ENCODE measurements at places on chromosomes 2 and 18. TPM values are rescaled to one million over a fixed set of nuclear protein-coding genes. Genes with fewer than 3 reads are reported as not detected.

DNA sequence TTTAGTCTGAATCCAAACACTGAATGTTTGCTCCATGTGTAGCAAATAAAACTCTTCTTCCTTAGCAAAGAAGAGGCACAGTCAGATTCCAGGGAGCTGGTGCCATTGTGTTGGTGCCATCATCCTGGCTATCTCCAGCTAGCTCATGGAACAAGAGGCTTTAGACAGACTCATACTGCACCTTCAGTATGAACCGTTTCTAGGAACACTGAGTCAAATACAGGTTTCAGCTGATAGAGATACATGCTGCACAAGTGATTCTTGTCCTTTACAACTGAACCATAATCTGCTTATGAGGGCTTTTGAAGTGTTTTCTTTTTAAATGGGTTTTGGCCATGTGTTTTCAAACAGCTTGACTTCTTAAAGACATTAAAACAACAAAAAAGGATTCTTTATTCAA lies 57.9 kb downstream of the DYNC1I2 start:
- no peak overlapping the region for H3K27ac ChIP-seq
- H3K4me3 ChIP-seq = no peak overlapping the region
- peaks cover 1% of the 10 kb centered on the region for H3K4me1 ChIP-seq
- DNase-seq = no peak

- DNase-seq = no peak
- H3K4me3 ChIP-seq = no peak overlapping the region
- no peaks in the 10 kb centered on the region for H3K36me3 ChIP-seq
- no peak overlapping the region for H3K27ac ChIP-seq
- peaks cover 3% of the 10 kb centered on the region for H3K27me3 ChIP-seq
These were observed 32.3 kb downstream of the EML6 start for GRCh38 chr2:54755641-54756326.

DNA sequence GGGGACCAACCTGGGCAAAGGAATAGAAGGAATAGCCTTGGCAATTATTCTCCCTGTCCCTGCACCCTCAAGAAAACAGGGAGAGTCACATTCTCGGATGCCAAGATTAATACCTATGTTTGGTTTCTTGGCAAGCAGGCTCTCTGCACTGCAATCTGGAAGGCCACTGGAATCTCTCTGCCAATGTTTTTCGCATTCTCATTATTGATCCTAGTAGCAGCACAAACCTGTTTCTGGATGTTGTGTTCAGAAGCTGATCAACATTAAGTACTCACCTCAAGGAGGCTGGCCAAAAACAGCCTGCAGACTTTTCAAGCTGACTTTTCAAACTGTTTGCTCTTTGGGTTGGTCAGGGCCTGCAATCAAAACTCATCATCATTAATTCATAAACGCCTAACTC lies 62.2 kb downstream of the CLHC1 start:
- no peaks in the 10 kb centered on the region for H3K36me3 ChIP-seq
- H3K27me3 ChIP-seq = no peaks in the 10 kb centered on the region
- no peak overlapping the region for H3K4me3 ChIP-seq
- no peak for DNase-seq
- H3K4me1 ChIP-seq = peaks cover 18% of the 10 kb centered on the region

DNA sequence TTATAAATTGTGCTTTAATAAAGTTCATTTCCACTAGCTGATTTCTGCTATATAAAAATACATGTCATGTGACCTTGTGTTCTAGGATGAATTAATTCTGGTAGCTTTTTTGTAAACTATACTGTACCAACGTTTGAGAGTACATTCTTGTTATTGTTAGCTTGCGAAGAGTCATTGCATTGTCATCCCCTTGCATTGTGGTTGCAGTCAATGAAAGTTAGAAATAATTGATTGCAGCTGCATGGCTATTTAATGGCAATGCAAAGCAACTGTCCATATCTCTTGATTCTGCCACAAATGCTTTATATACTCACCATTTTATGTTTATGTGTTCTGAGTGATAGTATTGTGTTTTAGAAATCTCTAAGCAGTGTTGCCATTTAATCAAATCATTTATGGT lies 91.6 kb downstream of the ZNF407 start:
- no peaks in the 10 kb centered on the region for H3K27me3 ChIP-seq
- no peak overlapping the region for H3K27ac ChIP-seq
- H3K4me3 ChIP-seq = no peak overlapping the region

DNA sequence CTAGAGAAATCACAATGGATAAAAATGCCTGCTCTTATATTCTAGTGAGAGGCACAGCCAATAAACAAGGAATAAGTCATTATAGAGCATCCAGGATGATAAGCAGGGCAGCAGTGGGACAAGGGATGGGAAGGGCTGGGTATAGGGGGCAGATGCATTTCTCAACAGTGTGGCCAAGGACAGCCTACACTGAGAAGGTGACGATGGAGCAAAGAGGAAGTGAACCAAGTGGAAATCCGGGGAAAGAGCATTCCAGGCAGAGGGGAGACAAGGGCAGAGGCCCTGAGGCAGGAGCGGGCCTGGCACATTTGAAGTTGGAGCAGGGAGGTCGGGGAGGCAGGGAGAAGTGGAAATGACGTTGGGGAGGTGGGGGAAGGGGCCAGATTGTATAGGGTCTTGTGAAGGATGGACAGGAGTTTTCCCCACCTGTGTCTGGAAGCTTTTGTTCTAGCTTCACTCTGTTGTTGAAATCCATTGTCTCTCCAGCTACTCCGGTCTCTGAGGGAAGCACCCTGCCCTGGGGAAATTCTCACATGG lies 17.6 kb downstream of the TMEM177 start:
- no peak overlapping the region for H3K4me3 ChIP-seq
- H3K36me3 ChIP-seq = no peaks in the 10 kb centered on the region
- peaks cover 34% of the 10 kb centered on the region for H3K27me3 ChIP-seq
- H3K27ac ChIP-seq = no peak overlapping the region

- no peaks in the 10 kb centered on the region for H3K27me3 ChIP-seq
- no peak overlapping the region for H3K4me3 ChIP-seq
- peaks cover 15% of the 10 kb centered on the region for H3K4me1 ChIP-seq
- H3K36me3 ChIP-seq = no peaks in the 10 kb centered on the region
These were observed 35.6 kb downstream of the BMP10 start for GRCh38 chr2:68835621-68836020.

GRCh38 chr18:9182852-9183399 lies 46.3 kb downstream of the ANKRD12 start:
- no peak for DNase-seq

- H3K27me3 ChIP-seq = no peaks in the 10 kb centered on the region
- no peak overlapping the region for H3K27ac ChIP-seq
- peaks cover 7% of the 10 kb centered on the region for H3K4me1 ChIP-seq
- H3K36me3 ChIP-seq = no peaks in the 10 kb centered on the region
These were observed 61.3 kb downstream of the THADA start for GRCh38 chr2:43534569-43534968.

DNA sequence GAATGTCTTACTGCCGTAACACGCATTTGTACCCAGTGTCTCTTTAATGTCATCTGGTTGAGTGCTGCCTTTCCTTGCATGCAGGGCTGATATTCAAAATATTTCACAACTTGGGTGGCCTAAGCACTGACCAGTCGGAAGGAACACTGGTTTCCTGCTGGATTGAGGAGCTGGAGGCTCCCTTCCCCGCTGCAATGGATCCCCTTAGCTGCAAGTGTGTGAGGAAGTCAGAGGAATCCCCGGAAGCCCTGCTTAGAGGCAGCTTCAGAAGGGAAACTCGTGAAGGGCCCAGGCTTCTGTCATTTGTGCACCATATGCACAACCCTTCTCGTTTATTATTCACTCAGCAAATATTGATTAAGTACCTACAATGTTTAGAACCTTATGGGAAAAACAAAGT lies 33.2 kb upstream of the SP3 start:
- H3K4me1 ChIP-seq = no peaks in the 10 kb centered on the region
- no peak overlapping the region for H3K27ac ChIP-seq
- no peak overlapping the region for H3K4me3 ChIP-seq
- peaks cover 4% of the 10 kb centered on the region for H3K27me3 ChIP-seq

GRCh38 chr18:55509631-55510324 lies 78.2 kb downstream of the TCF4 start:
- peak; percentile 95 for DNase-seq
- peak overlapping the region; percentile 46 for H3K27ac ChIP-seq
- H3K36me3 ChIP-seq = no peaks in the 10 kb centered on the region
- H3K27me3 ChIP-seq = no peaks in the 10 kb centered on the region
- H3K4me3 ChIP-seq = peak overlapping the region; percentile 34

- H3K4me1 ChIP-seq = no peaks in the 10 kb centered on the region
- H3K36me3 ChIP-seq = no peaks in the 10 kb centered on the region
- no peaks in the 10 kb centered on the region for H3K27me3 ChIP-seq
- H3K4me3 ChIP-seq = no peak overlapping the region
- DNase-seq = no peak
These were observed 331.9 kb downstream of the CDH19 start for GRCh38 chr18:66271962-66272361.

DNA sequence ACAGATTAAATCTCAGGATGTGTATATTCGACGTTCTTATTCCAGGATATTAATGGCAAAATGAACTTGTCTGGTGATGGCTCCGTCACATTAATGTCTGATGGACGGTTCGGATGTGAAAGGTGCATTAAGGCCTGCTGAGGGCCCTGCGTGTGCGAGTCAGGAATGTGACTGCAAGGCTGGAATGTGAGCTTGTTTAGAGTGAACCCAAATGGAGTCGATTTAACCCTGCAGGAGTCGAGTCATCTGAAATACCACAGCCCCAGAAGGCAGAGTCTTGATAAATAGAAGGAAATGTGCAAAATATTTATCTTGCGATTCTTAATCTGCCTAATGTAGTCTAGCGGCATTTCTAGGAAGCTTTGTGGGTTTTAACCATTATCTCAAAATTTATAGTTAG lies 44.3 kb downstream of the RDH14 start:
- DNase-seq = peak; percentile 94
- peaks cover 33% of the 10 kb centered on the region for H3K4me1 ChIP-seq
- H3K27ac ChIP-seq = peak overlapping the region; percentile 93

The PSD4 gene
- 0.55 TPM for polyA plus RNA-seq

The LONRF2 gene
- polyA plus RNA-seq = 0.19 TPM

The CD8A gene
- not detected for polyA plus RNA-seq

The CDH19 gene
- polyA plus RNA-seq = not detected

The DYNAP gene
- polyA plus RNA-seq = not detected
